ENCODE measurements at places on chromosomes 16 and 17.

DNA sequence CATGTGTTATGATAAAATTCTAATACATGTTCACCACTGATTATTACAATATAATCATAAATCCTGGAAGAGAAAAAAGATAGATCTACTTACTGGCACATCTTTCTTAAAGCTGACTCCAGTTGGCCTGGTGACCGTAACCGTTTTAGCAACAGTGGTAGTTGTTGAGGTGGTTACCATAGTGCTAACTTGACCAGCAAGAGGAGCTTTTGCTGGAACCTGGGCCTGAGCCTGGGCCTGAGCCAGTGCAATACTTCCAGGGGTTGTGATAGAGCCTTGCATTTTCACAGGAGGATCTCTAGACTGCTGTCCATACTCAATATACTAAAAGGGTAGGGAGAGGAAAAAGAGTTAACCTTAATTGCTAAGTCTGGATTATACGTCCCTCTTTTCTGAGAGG is 36.2 kb downstream of the SETD6 start:
- no peak for DNase-seq

GRCh38 chr17:79295307-79295706 is 220.7 kb downstream of the ENGASE start:
- no peak for DNase-seq

DNA sequence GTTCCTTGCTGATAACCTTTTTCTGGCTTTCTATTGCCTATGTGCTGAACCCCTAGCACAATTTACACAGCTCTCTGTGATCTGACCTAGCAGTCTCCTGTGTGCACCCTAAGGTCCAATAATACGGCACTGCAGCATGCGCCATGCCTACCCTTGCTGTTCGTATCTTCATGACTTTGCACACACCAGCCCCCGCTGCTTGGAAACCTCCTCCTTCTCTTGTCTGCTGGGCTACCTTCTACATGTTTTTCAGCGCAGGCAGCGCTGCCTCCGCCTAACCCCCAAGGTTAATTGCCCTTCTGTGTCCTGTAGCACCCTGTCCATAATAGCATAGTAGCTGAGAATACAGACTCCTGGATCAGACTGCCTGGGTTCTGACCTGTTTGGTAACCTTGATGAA is 1.4 kb downstream of the STARD3 start:
- DNase-seq = no peak

- no peak for DNase-seq
Observed at GRCh38 chr16:8941718-8942344, 21.9 kb downstream of the USP7 start.

GRCh38 chr17:73890831-73891405 is 246.7 kb upstream of the SDK2 start:
- no peak for DNase-seq

- no peak for DNase-seq
Observed at GRCh38 chr17:58920773-58921172, 165.1 kb downstream of the PPM1E start.

- no peak for DNase-seq
Observed at GRCh38 chr16:85913688-85914422, 14.9 kb downstream of the IRF8 start.

DNA sequence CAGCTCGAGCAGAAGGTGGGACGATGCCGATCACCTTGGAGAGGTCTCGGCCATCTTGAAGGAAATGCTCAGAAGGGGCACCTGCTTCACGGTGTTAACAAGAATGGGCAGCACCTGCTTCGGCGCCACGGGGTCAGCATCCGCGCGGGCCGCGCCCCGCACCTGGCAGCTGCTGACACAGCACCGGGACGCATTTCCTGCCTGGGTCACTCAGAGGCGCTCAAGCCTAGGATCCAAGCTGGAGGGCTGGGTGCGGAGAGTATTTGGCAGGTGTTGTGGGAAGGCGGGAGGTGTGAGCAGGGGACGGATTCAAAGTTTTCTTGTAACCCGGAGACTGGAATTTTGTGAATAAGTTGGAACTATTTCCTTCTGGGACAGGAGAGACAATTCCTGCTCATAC is 39.3 kb upstream of the AKTIP start:
- no peak for DNase-seq

GRCh38 chr16:49856672-49857330 is 889 bp upstream of the ZNF423 start:
- no peak for DNase-seq

DNA sequence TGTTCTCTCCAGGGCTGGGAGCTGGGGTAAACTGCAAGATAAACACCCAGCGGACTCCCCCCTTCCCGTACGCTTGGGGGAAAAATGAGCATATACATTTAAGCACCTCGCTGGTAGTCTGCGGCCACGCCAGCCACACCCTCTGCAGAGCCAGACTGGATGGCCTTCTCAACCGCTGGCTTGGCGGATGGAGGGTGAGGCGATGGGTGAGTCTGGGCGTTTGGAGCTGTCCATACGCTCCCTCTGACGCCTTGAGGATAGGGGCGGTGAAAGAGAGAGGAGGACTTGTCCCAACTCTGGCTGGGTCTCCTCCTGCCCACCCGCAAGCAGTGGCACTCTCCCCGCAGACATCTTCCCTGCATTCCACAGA is 1.0 kb downstream of the ITGA3 start:
- no peak for DNase-seq

GRCh38 chr16:65218348-65218747 is 96.5 kb upstream of the CDH11 start:
- DNase-seq = no peak

GRCh38 chr16:35734728-35735402 is 2275.5 kb downstream of the TP53TG3F start:
- DNase-seq = no peak

DNA sequence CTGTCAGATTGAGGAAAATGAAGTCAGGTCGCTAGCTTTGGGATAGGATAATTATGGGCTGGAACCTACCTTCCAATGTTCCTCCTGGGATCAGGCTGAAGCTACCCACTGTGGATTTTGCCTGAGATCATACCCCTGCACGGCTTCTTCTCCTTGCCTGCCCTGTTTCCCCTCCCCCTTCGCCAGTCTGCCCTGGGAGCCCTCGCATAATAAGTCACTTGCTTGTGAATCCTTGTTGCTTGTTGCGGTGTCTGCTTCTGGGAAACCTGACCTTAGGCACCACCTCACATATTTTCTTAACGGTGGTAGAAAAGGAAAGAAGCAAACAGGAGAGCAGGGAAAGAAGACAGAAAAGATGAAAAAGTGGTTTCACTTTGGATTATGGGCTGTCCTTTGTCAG is 13.3 kb upstream of the PMP22 start:
- no peak for DNase-seq

- DNase-seq = no peak
Observed at GRCh38 chr16:14063618-14064581, 7.2 kb upstream of the MRTFB start.

DNA sequence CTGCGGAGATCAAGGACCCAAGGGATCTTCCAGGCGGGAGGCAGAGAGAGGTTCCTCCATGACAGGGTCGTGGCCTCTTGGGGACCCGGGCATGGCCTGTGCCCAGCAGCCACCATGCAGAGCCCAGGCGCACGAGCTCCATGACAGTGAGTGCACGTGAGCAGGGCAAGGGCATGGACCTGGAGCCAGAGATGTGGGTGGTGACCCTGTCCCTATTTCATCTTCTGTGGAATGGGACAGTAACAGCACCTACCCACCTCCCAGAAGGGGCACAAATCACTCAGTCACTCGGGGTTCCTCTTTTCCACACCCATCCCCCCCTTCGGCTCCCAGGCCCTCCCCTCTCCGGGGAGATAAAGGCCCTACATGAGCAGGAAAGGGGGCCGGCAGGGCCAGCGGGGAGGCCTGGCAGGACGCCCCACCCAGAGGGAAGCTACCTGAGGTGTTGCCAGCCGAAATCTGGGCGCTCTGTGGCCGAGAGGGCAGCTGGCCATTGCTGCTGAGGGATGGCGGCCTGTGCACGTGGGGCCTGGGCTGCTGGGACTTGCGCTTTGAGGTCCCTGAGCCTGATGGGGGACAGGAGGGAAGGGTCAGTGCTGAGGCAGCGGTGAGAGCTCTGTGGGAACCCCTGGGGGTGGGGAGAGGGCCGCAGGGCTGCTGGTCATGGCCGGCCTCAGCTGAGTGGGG is 10.4 kb downstream of the UBALD2 start:
- no peak for DNase-seq

DNA sequence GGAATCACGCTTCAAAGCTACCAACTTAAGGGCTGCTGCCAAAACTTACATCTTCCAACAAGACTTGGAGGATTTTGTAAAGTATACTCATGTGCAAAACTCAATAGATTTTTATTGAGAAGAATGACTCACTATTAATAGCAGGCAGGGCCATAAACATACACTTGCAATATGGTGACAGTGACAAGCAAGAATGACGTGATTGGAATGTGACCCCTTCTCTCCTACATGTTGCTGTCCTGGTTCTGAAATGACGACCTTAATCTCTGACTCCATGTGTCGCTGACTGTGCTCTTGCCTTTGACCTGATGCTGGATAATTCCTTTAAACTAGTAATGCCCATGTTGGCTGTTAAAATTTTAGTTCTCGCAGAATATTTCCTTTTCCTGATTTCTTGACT is 174.5 kb downstream of the PARN start:
- no peak for DNase-seq

DNA sequence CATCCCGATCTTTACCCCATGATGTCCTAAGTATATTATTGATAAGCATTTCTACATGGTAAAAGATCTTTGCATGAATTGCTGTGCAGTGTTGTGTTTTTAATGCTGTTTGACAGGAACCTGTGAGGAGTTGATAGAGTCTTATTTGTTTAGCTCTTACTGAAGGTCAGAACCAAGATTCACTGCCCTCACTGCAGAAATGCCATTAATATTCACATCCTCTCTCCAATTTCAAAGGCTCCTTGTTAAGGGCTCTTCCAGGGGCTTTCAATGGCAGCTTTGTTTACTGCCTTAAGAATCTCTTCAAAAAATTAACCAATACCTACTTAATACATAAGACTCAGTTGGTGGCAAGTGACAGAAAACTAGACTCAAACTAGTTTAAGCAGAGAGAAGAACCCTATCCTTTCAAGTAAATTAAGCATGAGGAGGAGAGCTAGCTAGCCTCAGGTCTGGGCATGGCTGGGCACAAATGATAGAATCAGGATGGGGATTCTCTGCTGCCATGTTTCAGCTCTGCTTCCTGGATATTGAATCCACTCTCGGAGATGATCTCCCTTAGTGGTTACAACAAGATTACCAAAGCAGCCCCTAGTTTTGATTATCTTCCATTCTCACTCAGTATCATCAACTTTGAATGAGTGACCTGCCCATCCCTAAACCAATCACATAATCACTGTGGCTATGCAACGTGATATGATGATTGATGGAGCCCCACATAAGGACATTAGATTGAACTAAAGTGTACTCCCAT is 311.8 kb downstream of the CDH11 start:
- no peak for DNase-seq

DNA sequence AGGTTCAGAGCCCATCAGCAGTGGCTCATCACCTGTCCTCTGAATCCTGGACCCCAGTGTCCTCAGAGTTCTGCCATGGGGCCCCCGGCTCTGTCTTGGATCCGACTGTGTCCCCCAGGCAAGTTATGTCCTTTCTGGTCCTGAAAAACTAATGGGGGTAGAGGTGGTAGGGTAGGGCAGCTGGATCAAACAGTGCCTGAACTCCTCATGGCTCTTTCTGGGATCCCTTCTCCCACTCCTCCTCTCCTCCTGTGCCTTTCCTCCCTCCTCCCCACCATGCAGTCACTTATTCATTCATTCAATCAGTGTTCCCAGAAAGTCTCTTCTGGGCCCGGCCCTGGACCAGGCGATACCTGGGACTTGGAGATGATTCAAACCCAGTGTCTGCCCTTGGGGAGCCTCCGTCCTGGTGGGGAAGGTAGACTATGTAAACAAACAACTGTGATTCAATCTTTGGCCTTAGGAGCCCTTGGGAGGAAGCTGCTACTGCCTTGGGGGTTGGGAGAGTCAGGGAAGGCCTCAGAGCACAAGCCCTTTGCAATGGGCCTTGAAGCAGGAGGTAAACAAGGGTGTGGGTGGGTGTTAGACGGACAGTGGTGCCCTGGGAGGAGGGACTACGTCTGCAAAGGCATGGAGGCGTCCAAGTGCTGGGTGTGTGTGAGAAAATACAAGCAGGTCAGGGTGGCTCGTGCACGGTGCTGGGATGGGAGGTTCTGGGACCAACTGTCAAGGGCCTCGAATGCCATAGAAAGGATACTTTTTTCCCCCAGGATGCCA is 6.4 kb upstream of the FAM83G start:
- no peak for DNase-seq

- DNase-seq = no peak
Observed at GRCh38 chr16:56860226-56861020, 4.6 kb upstream of the SLC12A3 start.

- DNase-seq = no peak
Observed at GRCh38 chr16:28027055-28027454, 36.5 kb downstream of the GSG1L start.

DNA sequence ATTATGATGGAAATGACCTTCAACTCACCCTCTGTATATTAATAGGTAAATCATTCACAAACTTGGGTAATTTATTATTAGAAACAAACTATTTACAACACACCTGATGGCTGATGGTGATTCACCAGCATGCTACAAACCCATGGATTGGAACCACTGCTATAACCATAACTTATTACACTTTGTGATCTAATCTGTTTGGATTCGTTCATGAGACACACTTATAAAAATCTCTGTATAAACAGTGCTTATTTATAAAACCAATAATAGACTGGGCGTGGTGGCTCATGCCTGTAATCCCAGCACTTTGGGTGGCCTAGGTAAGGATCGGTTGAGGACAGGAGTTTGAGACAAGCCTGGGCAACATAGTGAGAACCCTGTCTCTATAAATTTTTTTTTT is 16.0 kb downstream of the SMIM36 start:
- DNase-seq = no peak

- no peak for DNase-seq
Observed at GRCh38 chr16:10754941-10755340, 11.3 kb downstream of the NUBP1 start.

GRCh38 chr17:17784657-17785267 is 52.0 kb downstream of the SREBF1 start:
- no peak for DNase-seq

DNA sequence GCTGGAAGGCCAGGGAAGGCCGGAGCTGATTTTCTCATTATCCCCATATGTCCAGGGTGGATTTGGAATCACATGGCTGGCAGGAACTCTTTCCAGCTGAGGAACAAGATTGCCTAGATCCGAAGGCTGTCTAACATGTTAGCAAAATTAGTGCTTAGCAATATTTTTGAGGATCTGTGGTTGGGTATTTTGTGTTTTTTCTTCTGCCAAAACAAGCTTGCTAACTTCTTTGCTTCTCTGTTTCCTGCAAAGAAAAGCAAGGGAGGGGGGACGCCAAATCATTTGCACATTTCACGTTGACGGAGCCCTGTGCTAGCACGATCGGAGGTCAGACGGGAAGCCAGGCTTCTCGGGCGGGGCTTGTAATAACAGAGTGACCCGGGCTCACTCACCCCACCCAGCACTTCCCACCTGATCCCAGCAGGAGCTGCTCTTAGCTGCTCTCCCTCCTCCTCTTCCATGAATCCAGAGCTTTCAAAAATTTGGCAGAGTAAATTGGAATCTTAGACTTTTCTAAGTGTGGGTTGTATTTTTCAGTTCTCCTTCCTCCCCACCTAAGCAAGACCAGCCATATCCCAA is 33.3 kb upstream of the FOXF1 start:
- DNase-seq = no peak

GRCh38 chr17:18241229-18241871 is 15.9 kb downstream of the LLGL1 start:
- DNase-seq = no peak

Data from NCI-H1930 (cell line).